ENCODE measurements at places on chromosomes 7 and 10. TPM values are rescaled to one million over a fixed set of nuclear protein-coding genes. Genes with fewer than 3 reads are reported as not detected.

DNA sequence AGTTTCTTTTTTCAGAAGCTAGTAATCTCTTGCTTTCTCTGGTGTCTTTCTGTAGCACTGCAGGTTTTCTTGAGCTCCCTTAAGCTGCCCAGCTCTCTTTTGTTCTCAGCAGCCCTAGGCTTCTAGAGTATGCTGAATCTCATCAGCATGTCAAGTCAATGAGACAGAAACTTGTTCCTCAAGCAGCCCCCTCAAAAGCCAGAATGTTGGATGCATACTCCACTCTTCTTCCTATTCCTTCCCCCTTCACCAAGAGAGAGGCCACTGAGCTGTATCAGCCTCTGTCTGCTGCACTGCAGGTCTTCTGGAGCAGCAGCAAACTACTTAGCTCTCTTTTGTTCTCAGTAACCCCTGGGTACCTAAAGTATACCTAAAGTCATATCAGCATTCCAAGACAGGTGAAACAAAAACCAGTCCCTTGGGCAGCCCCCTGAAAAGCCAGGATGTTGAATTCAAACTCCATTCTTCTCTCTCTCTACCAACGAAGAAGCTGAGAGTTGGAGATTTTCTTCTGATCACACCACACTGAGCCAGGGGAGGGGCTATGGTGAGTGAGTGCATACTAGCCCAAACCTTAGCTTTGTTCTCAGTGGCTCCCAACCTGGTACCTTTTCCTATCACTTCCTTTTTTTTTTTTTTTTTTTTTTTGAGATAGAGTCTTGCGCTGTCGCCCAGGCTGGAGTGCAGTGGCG, 73.3 kb upstream of the WAC start:
- no peak for DNase-seq

DNA sequence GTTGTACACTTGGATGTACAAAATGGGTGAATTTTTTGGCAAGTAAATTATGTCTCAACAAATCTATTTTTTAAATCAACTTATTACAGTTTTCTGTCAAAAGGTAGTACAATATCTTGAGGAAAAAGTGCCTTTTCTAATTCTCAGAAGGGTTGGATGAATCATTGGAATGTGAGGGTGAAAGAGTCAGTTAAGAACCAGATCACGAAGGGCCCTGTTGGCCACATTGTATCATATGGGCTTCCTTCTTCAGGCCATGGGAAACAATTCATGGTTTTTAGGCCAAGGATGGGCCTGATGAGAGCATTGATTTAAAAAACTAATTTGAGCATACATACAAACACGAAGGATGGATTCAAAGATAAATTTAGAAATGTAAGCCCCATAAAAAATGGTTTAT, 503.7 kb downstream of the TNS3 start:
- DNase-seq, result no peak

DNA sequence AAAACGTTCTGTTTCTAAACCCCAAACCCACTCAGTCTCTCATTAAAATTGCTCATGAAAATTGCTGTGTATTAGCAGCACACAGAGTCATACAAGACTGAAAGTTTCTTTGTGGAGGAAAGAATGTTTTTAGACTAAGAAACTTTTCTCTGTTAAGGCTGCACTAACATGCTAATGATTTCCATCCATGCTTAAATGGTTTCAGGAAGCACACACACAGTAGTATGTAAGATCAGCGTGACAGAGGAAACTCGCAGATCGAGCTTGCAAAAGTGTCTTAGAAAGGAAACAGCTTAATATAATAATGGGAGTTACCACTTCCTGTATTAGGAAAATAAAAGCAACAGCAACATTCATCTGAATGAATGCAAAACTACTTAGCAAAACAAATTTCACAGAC, 112.7 kb downstream of the ICA1 start:
- DNase-seq, result no peak

DNA sequence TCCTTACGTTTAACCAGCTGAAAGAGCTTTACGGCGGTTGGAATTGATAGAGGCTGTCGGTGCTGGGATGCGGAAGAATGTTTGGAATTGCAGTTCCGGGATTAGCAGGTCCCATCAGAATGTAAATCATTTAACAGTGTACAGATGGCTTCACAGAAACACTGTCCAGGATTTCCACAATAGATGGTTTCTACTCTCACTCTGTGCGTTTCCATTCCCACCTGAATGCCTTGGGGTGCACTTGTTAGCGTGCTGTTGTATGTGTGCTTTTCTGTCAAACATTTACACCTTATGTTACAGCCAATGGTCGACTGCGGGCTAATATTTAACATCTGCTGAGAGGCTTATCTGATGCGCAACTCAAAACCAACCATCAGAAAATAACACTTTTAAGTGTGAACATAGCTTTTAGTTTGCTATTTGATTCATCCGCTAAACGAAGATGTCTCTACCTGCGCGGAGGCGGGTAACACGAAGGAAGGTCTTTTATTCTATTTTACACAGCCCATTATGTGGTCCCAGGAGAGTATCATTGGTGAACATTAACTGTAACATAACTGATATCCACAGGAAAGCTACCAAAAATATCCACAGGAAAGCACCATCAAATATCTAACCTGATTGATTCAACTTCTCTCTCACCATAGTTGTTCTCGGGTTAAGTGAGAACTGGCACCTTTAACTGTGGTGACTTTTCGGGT, 179.0 kb downstream of the PRPF18 start:
- no peak for DNase-seq

DNA sequence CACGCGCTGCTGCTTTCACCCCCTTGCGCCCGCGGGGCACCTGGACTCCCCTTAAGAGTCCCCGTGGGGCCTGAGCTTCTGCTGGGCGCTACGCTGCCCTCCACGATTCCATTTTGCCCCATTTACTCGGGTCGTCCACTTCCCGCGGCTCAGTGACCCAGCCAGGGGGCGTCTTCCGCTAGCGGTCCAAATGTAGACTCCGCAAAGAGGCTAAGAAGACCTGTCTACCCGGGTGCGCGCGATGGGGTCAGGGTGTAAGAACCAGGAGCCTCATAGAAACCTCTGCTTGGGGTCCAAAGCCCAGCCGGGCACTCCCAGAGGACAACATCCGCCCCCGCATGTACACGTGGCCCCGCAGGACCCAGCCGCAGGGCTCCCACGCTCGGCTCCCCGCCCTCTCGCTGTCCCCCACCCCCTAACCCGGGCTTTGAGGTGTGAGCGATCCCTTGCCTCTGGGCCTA, 5.2 kb upstream of the HMX2 start:
- no peak for DNase-seq

DNA sequence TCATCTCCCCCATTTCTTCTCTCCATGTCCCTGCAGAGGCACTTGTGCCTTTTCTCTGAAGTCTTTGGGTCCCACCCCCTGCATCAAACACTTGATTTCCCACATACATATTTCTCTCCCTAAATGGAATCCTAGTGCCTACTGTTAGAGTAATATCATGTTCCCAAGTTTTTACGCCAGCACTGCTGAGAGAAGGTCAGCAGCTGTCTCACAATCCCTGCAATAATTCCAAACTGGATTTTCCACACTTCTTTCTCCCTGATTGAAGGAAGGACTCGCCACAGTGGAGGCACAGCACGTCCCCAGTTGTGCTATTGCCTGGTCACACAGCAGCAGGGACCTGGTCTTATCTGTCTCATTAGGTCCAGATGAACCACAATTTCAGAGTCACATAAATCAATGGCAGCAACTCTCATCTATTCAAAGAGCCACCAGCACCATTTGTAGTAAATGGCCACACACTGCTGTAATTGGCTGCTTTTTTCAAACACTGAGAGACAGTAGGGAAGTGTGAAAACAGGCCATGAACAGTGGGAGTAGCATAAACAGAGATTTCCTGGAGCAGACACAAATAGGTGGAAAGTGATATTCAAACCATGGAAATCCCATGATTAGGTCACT, 605.5 kb downstream of the XPNPEP1 start:
- DNase-seq, result no peak

DNA sequence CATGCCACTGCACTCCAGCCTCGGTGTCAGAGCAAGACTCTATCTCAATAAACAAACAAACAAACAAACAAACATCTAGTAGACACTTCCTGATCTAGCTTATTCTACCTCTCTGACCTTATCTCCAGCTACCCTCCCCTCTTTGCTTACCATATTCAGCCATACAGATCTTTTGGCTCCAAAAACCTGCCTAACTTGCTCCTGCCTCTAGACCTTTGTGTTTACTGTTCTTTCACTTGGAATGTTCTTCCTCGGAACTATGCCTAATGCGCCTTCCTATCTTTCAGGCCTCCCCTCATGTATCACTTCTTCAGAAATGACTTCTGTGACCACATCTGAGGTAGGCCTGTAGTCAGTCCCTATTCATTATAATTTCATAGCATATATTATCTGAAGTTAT, 20.3 kb upstream of the WNT8B start:
- no peak for DNase-seq

HYAL4 gene
- not detected for total RNA-seq

NUDT13 gene
- 4.1 TPM for total RNA-seq

HOXA4 gene
- total RNA-seq, result 0.97 TPM

Measured in Right ventricle myocardium superior (tissue), 1 donor.